G401 (cell line): ENCODE measurements at places on chromosomes 3 and 15.

DNA sequence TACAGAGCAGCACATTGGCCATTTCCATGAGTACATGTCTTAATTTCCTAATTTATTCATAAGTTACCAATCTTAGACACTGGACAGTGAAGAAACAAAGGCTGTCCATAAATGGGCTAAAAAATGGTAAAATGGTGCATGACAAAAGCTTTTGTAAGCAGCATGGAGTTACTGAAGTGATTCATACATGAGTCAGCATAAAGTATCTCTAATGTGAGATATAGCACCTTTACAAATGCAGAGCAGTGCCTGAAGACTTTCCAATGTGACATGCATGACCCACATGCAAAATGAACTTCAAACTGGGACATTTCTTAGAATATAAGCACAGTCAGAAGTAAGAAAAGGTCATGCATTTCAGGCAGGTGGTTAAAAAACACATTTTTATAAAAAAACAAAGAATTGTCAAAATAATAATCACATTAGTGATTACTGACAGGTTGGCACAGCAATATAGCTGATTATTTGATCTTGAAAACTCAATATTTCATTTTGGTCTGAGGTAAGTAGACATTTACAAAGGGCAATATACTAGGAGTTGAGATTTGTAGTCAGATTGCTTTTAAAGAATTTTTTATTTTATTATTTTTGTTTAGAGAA, 299.3 kb downstream of the PLCL2 start:
- DNase-seq: no peak

GRCh38 chr3:196096382-196096953, 14.6 kb upstream of the TFRC start:
- peak; percentile 70 for DNase-seq

DNA sequence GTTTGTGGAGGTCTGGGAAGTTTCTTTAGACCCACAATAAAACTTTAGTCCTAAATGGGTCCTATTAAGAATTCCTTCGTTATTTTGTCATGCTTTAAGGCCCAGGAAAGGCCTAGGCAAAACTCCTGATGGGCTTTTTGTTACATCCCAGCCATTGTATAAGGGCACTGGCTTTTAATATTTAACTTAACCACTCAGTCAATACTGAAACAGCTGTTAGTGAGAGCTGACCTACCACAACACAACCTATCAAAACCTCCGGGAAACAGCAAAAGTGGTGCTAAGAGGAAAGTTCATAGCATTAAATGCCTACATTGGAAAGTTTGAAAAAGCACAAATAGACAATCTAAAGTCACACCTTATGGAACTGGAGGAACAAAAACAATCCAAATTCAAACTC, 39.6 kb downstream of the ALCAM start:
- DNase-seq: no peak

GRCh38 chr3:122247087-122247824, 63.8 kb downstream of the CASR start:
- DNase-seq: no peak

DNA sequence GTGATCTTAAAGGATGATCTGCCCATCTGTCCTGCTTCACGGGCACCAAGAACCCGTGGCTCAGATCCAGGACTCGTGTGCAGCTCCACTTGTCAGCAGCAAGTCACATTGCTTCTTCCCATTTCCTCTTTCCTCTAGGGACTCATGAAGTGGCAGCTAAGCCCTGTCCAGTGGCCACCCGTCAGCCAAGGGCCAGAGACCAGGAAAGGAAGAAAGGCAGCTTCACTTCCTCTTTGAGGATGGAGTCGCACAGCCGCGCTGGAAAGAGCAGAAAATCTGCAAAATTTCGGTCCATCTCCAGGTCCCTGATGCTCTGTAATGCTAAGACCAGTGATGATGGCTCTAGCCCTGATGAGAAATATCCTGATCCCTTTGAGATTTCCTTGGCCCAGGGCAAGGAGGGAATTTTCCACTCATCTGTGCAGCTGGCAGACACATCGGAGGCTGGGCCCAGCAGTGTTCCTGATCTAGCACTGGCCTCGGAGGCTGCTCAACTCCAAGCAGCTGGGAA, 28.5 kb downstream of the IL16 start:
- DNase-seq: peak; percentile 89

- DNase-seq: no peak
Measured at GRCh38 chr3:20256144-20256543, 70.1 kb upstream of the SGO1 start.

GRCh38 chr3:48422681-48423080, 7.2 kb downstream of the PLXNB1 start:
- no peak for DNase-seq

GRCh38 chr15:101159936-101160815, 91.7 kb downstream of the CHSY1 start:
- no peak for DNase-seq

DNA sequence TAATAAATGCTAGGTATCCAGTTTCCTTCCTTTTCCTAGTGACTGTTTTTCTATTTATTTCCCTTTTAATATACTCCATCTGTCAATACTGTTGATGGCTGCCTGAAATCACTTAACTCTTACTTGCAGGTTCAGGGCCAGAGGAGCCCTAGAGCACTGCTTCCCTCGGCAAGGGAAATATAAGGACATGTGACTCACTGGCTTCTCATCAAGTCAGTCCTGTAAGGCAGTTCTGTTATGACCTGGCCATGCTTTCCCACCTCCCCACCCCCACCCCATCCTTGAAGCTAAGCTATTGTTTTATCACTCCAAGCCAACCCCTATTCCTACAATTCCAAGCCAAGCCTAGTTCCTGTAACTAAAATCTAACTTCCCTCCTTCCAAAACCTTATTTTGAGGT, 800.7 kb downstream of the ROBO1 start:
- DNase-seq: no peak

GRCh38 chr3:64895106-64895990, 207.5 kb upstream of the ADAMTS9 start:
- DNase-seq: no peak

GRCh38 chr3:195900436-195901355, 7.7 kb downstream of the TNK2 start:
- no peak for DNase-seq

DNA sequence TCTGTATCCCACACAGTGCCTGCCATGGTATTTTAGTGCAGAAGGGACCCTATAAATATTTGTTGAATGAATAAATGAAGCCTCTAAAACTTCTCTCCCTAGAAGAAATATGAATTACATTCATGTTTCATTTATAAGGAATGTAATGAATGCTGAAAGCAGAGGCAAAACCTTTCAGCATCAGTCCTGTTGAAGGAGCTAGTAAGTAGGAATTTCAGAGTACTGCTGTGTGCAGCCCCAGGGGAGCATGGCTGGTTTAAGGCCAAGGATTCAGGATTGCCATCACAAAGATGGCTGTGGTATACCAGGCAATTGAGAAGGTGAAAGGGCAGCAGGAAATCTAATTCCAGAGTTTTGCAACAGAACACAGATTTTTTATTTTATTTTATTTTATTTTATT, 1131.4 kb downstream of the IGSF11 start:
- no peak for DNase-seq

DNA sequence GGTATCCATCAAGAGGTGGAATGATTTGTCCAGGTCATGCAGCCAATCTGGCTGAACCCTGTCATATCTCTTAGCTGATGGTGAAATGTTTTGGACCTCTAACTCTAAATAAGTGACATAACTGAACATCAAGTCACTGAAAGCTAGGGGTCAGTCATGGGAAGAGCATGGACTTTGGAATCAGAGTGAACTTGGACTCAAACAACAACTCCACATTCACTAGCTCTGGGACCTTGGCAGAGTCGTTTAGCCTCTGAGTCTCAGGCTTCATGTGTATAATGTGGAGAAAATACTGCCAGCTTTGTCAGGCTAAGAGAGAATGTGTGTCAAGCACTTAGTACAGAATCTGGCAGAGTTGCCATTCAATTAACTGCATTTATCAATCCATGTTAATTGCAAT, 557.8 kb upstream of the CFAP20DC start:
- peak; percentile 30 for DNase-seq

- peak; percentile 49 for DNase-seq
Measured at GRCh38 chr3:129046732-129047552, 13.6 kb upstream of the GP9 start.

GRCh38 chr3:11850003-11850402, 3.3 kb upstream of the TAMM41 start:
- peak; percentile 48 for DNase-seq

- no peak for DNase-seq
Measured at GRCh38 chr15:52068004-52068615, 44.5 kb downstream of the BCL2L10 start.

- DNase-seq: no peak
Measured at GRCh38 chr15:66429117-66429516, 42.4 kb downstream of the MAP2K1 start.

DNA sequence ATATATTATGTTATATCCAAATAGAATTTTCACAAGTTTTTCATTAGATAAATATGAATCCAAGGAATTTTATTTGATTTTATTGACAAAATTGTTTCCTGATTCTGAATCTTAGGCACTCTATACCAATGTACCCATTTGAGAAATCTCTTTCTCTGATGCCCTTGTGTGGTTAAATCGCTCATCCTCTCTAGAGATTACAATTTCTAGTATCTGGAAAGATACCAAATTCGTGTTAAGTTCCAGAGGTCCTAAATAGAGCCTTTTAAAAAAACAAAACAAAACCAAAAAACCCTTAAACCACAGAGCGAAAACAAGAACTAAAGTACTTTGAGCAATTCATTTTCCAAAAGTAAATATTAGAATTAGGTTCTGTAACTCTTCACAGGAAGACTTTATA, 20.0 kb downstream of the SATB1 start:
- no peak for DNase-seq

- DNase-seq: no peak
Measured at GRCh38 chr3:176824811-176825210, 372.5 kb downstream of the TBL1XR1 start.

- DNase-seq: no peak
Measured at GRCh38 chr3:69386556-69387385, 883 bp upstream of the FRMD4B start.

- no peak for DNase-seq
Measured at GRCh38 chr3:139687431-139687830, 9.7 kb upstream of the NMNAT3 start.

DNA sequence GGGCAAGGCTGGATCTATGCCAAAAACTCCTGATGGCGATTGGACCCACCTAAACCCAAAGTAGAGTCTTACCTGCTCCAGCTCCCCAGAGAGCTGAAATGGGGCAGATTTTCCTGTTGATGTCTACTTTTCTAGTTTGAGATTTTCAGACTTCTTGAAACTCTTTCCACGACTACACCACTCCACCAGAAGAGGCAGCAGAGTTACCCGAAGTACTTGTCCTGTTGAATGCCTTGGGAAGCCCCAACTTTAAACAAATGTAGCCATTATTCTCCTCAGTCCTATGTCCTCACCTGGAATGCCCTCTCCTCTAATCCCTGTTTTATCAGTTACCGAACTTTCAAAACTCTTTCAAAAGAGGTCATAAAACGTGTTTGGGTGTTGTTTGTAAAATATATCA, 843.8 kb downstream of the VGLL3 start:
- DNase-seq: no peak

DNA sequence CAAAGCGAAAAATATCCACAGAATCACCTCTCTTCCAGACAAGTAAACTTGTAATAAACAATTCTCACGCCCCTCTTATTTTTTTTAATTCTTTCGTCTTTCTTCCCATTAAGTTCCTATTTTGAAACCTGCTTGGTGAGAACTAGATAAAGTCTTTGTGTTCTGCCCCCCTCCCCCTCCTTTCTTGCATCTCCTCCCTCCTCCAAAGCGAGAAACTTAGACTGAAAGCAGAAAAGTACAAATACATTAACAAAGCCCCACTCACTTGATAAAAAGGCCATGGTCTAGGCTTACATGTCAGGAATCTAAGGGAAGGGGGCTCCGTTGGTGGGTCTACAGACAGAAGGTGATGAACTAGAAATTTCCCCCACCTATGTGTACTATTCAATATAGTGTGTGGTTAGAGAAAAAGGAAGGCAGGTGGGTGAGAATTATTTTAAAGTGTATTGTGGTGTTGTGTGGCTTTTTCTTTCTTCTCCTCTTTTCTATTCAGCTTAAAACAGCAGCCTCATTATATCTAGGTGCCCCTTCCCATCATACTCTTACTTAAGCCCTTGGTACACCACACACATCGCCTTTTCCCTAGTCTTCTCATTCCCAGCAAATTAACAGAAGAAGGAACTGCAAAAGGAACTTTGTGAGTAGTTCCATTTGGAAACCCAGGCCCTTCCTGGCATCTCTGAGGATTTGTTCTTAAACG, 215.3 kb downstream of the MEIS2 start:
- no peak for DNase-seq

GRCh38 chr15:69767191-69767590, 314.6 kb downstream of the RPLP1 start:
- no peak for DNase-seq

DNA sequence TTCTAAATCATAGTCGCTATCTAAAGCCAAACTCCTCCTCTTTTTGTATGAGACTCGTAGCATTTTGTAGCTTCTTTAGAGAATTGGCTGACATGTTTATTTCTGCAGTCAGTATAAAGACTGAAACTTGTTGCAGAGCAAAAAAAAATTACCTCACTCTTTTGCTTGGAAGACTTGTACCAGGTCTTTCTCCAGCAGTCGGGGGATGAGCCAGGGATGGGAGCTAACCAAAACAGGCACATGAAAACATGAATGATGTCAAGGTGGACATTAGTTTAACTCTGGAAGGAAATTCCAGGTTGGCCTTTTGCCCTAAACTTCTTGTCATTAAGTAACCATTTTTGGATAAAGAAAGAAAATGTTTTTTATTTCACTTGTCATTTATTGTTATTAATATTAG, 47.0 kb upstream of the SCAANT1 start:
- no peak for DNase-seq

DNA sequence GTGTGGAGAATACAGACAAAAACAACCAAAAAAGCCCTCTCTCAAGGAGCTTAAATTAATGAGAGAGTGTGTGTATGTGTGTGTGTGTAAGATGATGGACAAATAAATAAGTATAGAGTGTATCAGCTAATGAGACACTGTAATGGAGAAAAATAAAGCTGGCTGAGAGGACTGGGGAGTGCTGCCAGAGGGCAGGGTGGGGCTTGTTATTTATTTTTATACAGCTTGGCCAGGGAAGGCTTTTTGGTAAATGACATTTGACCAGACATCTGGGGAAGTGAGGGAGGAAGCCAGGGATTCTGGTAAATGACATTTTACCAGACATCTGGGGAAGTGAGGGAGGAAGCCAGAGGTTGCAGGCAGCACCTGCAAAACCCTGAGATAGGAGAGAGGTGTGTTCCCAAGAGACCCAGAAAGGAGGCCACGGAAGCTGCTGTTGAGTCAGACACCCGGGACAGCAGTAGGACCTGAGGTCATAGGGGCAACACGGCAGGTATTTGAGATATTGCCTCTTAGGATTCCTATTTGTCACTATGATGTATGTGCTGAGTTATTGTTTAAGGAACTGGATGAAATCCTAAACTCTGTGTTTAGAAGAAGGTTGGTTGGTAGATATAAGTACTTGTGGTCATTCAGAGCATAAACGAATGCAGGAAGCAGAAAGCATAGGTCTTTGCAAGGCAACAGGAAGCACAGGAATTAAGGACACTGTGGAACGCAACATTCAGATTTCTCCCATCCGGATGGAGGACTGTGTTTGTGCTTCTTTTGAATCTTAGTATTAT, 2.7 kb downstream of the SV2B start:
- DNase-seq: peak; percentile 64
